NCI-H2029 (cell line): ENCODE measurements at places on chromosomes 16 and 17.

DNA sequence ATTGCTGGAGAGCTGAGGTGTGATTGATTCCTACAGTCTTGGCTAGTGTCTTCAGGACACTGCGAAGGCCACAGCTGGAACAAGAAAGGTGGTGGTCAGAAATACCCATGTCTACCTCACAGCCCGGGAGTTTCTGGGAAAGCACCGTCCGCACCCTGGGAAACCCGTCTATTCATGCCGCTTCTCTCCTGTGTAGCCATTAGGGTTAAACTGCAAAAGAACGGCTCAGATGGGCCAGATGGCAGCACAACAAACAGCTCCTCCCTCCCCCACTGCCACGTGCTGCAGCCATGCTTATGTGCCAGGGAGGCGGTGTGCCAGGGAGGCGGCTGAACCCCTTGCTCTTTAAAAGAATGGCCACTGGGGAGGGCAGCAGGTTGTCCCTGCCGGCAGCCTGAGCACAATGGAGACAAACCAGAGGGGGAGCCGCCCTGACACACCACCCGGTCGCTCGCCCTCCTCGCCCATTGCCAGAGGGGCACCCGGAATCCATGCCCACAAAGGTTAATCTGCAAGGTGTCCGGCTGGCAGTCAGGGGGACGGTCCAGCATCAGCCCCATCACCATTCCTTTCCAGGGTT lies 65.2 kb downstream of the CYTH1 start:
- DNase-seq = peak; percentile 59

- DNase-seq = no peak
Measured at GRCh38 chr17:9612006-9612405, 33.3 kb upstream of the USP43 start.

DNA sequence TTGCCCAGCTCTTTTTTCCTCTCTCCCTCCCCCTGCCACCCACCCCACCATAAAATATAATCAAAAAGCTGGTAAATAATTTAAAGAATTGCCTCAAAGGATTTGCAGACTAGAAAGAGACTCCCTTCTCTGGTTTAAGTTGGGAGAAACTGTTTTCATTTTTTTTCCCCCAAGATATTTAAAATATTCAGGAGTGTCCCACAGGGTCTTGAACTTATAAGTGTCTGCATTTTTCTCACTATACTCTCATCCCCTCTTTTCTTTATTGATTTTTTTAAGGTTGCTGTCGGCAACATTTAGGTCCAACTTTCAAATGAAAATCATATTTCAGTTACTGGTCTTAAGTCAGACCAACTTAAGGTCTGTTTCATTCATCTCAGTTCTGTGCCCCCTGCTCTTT lies 210.2 kb downstream of the MSI2 start:
- no peak for DNase-seq

DNA sequence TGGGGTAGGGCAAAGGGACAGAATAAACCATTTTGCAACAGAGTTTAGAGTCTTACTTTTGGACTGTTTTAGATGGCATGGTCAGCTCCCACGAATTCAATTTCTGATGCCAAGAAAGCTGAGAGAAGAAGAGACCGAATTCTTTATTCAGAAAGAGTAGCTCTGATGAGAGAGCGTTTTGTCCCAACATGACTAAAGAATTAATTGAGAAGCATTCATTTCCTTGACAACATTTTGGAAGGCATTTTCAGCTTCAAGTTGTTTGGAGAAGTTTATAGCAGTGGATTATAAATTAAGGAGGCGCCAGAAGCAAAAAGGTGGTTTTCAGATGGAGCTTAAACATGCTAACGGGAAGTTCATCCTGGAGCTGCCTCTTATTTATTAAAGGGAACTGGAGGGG lies 12.2 kb downstream of the GAN start:
- no peak for DNase-seq

GRCh38 chr17:40023590-40024292 lies 8.5 kb downstream of the CSF3 start:
- DNase-seq = peak; percentile 82

DNA sequence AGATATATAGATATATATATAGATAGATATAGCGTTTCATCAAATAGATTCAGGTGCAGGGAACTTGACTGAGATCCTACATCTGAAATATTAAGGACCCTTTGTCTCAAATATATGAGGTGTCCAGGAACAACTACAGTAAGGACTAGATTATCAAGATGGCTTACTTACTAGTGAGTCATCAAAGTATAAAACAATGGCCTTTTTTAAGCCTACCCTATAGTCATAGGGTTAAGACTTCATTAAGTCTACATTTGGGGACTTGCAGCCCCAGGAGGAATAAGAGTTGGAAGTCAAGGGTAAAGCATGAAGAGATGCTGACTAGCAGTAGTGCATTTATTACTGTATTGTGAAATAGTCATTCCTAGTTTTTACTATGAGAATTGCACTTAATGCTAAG lies 1023.4 kb downstream of the CDH11 start:
- no peak for DNase-seq

GRCh38 chr16:72203401-72203800 lies 31.4 kb upstream of the PMFBP1 start:
- no peak for DNase-seq
